ENCODE measurements at places on chromosomes 3 and 15.

GRCh38 chr3:112090887-112091586, 4.8 kb downstream of the C3orf52 start:
- DNase-seq = no peak

GRCh38 chr15:29534378-29534777, 264.8 kb upstream of the NSMCE3 start:
- no peak for DNase-seq

- DNase-seq = no peak
These were observed 1.8 kb upstream of the CYP11A1 start for GRCh38 chr15:74369084-74369745.

DNA sequence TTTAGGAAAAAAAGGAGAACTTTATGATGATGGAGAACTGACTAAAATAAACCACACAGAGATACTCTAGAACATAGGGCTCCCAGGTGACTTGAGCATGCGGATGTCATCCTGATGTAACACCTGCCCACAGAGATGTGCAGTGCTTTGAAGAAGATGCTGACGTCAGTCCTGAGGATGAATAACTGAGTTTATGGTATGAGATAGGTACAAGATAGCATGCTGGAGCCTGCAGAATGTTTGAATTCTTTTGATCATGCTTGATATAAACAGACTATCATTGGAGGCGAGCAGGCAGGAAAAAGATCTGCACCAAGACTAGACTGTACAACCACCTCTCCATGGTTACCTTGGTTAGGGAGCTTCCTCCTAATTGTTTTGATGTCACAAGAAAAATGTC, 12.4 kb downstream of the CCR4 start:
- no peak for DNase-seq

- DNase-seq = no peak
These were observed 151.5 kb downstream of the ALCAM start for GRCh38 chr3:105518203-105518602.

DNA sequence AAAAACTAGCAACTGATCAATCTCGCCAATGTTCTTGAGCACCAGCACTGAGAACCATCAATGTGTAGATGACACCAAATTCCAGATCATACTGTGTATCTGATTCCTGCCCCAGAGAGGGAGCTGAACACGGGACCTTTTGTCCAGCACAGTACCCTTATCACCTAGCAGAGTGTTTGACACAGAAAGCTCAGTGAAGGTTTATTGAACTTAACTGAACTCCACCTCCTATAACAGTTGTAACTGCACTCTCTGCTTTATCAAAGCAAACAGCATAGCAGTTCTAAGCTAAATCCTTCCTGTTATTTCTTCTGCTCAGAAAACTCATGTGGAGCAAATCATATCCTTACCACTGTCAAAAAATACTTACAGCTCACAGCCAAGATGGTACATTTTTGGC, 183.4 kb upstream of the SLCO3A1 start:
- no peak for DNase-seq

- no peak for DNase-seq
These were observed 278.8 kb downstream of the FOXP1 start for GRCh38 chr3:71304684-71305083.
